ENCODE measurements at places on chromosomes 6 and 20.

DNA sequence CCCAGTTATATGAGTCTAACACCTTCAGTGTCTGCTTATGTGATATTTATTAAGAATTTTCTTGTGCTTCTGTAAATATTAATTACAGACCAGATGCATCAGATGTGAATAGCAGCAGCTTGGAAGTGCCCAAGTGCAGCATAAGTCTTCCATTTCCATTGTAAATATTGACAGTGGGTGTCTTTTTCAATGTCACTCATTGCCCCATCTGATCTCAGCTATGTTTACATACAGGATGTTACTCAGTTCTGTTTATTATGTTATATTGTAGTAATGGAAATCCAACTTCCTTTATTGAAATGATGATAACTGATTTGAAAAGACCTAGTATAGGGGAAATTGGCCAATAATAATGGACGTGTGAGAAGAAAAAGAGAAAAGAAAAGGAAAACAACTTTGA, 296.7 kb downstream of the SAMD5 start:
- DNase-seq = no peak

- DNase-seq = no peak
Measured at GRCh38 chr6:158897236-158897635, 78.1 kb upstream of the EZR start.

GRCh38 chr6:106084106-106084988, 1.8 kb upstream of the PRDM1 start:
- no peak for DNase-seq

DNA sequence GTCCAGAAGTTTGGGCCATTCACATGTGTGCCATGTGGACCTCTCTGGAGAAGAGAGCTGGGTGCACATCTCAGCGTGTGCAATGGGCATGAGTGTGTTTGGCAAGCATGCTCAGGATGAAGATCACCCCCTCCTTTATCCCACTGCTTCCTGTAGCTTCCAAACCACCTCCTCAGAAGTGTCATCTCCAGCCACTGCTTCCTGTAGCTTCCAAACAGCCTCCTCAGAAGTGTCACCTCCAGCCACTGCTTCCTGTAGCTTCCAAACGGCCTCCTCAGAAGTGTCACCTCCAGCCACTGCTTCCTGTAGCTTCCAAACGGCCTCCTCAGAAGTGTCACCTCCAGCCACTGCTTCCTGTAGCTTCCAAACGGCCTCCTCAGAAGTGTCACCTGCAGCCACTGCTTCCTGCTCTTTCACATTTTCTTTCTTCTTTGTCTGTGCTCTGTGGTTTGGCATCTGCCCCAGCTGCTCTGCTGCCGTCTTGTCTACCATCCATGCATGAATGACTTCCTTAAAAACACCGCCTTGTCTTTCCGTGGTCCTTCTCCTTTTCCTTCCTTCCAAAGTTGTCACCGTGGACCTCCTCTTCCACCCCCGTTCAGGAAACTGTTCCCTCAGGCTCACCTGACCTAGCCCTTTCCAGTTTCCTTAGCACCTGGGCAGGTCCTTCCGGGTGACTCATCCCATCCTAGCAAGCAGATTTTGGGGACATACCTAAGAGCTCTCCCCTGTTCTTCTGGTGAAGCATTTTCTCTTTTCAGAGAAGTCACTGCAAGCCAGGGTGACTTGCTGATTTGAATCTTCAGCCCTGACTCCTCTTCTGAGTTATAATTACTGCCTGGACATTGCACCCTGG, 43.5 kb upstream of the TIAM2 start:
- no peak for DNase-seq

DNA sequence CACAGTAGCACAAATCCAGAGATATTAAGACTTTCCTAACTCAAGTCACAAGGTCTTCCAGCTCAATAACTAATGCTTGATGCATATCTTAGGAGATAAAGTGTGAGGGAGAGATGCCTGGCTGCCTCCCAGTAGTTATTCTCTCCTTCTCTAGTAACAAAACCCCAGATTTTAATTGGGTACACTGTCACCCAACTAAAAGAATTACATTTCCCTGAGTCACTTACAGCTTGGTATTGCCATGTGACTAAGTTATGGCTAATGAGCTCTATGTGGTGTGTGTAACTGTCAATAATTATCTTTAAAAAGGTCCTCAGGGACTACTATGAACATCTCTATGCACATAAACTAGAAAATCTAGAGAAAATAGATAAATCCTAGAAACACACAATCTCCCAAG, 32.0 kb downstream of the KIF6 start:
- DNase-seq = no peak

GRCh38 chr6:90829311-90829710, 242.4 kb upstream of the MAP3K7 start:
- DNase-seq = no peak

DNA sequence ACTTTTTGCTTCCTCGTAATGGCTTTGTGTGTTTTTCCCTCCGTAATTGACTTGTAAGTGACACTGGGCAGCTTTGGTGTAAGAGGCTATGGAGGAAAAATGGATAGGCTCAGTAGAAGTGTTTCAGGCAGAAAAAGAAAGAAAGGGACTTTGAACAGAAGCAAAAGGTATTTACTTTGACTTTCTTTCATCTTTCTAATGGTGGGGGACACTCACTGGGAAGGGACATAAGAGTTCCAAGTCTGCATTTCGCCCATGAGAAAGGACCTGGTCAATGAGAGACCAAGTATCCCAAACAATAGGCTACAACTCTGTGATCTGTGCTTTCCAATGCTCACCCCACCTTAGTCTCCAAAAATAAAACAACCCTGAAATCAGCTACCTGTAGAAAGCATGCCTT, 41.6 kb downstream of the NOX3 start:
- no peak for DNase-seq

DNA sequence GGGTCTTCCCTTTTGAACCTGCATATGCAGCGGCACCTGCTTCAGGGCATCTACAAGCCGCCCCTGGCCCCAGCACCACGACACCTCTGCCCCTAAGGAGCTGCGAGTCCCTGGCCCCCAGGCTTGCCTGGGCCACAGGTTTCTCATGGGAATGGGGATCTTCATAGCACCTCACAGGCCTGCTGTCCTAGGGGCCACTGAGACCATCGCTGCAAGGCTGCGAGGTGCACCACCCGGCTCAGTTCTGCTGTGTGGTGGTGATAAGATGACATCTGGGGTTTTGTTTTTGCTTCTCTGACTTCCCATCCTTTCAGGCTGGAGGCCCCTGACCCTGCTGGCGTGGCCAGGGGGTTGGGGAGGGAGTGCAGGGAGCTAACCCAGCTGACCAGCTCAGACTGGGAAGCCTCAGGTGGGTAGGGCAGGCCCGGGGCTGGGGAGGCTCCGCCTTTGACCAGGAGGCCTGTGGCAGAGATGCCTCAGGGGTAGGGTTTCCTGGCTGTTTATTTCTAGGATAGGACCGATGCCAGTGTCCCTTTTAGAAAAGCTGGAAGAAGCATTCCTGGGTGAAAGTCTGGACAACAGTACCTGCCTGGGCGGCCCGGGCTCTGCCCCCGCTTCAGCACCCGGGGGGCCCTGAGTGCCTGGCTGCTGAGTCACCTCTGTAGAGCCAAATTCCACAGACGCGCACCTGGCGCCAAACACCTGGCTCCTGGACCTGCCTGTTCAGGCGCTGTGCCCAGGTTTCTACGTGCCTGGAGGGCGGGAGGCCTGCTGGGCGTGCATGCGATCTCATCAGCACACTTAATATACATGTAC, 264.7 kb downstream of the DLL1 start:
- DNase-seq = no peak

- no peak for DNase-seq
Measured at GRCh38 chr6:45438849-45439406, 61.2 kb upstream of the SUPT3H start.

- DNase-seq = no peak
Measured at GRCh38 chr6:85079761-85080160, 315.4 kb upstream of the TBX18 start.

DNA sequence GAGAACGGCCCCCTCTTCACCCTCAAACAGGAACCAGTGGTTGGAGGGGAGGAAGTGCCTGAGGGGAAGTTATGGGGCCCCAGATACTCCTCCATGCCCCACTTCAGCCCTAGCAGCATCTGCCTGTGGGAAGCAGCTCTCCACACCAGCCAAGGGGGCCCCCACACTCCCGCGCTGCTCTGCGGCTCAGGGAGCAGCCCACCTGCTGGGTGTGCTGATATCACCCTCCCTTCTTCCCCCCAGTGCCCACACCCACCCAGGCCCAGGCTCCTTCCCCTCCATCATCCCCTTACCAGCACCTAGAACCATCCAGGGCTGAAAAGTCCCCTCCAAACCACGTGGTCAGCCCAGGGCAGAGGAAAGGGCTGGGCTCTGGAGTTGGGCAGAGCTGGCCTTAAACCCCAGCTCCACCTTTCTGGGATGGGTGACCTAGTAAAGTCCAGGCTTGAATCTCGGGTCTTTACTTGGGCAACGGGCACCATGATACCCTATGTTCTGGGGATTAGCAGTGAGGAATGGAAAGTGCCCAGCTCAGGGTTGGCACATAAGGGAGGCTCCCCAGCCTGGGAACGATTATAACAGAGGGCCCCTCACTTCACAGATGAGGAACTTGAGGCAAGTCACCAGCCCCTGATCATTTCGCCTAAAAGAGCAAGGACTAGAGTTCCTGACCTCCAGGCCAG, 663 bp downstream of the LST1 start:
- no peak for DNase-seq

DNA sequence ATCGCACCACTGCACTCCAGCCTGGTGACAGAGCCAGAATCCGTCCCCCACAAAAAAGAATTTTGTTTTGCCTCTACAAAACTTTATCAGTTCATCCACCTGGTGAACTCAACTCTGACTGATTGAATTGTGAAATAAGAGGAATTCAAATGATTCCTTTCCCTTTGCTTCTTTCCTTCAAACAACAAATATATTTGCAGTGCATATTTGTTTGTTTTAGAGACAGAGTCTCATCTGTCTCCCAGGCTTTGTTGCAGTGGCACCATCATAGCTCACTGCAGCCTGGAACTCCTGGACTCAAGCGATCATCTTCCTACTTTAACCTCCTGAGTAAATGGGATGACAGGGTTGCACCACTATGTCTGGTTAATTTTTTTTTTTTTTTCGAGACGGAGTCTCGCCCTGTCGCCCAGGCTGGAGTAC, 23.2 kb upstream of the PIM1 start:
- DNase-seq = no peak

DNA sequence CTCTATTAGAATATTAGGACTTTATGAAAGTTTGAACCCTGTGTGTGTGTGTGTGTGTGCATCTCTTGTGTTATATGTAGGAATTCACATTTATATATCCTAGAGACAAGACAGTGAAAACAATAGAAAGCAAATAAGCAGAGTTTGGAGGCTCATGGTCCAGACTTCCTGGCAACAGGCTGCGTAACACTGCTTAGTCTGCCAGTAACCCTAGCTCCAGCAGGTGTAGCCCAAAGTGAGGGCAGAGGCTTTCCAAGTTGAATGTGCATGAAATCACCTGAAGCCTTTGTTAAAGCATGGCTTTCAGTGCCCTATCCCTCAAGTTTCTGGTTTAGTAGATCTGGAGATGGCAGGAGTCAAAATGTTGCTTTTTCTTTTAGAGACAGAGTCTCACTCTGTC, 569.9 kb downstream of the KIF16B start:
- no peak for DNase-seq

GRCh38 chr20:17698384-17698783, 1.4 kb upstream of the BANF2 start:
- no peak for DNase-seq

Measured in thoracic aorta (tissue), 2 donors.